ENCODE measurements at places on chromosomes 3 and 15.
A peak's percentile ranks its signal among the peaks of the same experiment; 100 is the strongest.

DNA sequence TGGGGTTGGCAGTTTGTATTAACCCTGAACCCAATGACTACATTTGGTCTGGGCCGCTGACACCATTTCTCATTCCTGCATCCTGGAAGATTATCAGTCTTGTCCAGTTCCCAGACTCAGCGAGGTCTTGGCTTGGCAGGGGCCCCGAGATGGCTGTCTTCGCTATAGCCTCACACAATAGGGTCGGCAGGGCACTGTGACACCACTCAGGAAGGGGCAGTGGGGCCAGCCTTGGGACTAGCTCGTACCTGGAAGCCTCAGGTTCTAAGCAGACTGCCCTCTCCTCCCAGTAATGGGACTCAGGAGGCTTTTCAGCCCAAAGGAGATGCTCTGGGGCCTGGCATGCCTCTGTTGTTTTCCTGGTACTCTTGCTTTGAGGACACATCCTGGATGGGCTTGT is 9.1 kb downstream of the TEX264 start:
- no peak for DNase-seq

- no peak for DNase-seq
Observed at GRCh38 chr15:49148727-49149126, 6.7 kb downstream of the COPS2 start.

- DNase-seq: no peak
Observed at GRCh38 chr3:32046102-32046501, 60.3 kb upstream of the GPD1L start.

- DNase-seq: no peak
Observed at GRCh38 chr3:50339485-50340146, 1.0 kb downstream of the RASSF1 start.

DNA sequence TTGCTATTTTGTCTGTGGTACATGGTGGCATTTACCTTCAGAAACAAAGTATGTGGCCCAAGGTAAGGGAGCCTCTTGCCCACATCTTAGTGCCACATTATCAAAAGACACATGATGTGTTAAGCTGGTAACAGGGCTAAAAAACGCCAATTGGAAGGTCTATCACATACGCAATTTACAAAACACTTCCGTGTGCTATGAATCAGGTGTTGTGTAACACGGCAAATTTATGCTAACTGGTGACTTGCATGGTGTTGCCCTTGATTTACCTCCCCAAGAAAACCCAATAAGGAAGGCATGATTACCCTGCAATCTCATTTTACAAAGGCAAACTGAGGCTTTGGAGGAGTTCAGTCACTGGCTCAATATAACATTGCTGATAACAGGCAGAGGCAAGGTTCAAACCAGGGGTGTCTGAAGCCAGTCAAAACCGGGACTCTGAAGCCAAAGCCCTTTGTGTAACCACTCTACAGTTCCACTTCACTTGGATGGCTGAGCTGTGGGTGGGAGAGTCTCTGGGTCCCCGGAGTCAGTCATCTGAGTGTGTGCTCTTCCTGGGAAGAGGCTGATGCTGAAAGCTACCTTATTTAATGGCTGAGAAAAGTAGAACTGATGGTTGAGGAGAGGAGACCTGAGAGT is 103.9 kb upstream of the BCL6 start:
- no peak for DNase-seq

DNA sequence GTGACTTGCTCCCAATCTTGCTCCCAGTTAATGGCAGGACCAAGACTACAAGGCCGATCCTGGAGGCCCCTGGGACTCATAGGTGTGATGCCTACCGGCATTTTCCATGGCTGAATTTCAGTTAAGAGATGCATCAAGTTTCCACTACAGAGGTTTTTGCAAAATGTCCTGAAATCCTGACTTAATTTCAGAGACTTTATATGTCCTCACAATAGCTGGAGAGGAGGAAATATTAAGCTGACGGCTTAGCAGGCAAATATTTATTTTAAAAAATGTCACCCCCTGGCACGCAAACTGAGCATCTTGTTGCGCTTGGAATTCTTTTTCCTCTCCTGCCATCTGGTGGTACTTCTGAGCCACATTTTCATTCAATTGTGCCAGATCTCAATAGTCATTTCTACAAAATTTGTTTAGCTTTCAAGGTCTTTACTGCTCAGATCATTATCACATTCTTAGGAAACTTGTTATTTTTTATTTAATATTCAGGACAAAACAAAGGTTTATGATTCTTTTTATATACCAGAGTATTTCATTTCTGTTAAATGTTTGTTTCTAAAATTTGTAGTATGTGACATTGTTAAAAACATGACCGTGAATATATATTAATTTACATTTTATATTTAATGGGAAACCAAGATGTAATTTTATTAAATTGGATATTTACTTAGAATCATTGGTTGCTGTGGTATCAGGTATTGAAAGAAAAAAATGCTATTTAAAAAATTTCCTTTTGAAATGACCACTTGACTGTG is 189.2 kb upstream of the THRB start:
- DNase-seq: peak; percentile 3

- no peak for DNase-seq
Observed at GRCh38 chr3:33076952-33077351, 20.0 kb downstream of the GLB1 start.

GRCh38 chr3:171183042-171183441 is 156.5 kb upstream of the SLC2A2 start:
- DNase-seq: no peak

DNA sequence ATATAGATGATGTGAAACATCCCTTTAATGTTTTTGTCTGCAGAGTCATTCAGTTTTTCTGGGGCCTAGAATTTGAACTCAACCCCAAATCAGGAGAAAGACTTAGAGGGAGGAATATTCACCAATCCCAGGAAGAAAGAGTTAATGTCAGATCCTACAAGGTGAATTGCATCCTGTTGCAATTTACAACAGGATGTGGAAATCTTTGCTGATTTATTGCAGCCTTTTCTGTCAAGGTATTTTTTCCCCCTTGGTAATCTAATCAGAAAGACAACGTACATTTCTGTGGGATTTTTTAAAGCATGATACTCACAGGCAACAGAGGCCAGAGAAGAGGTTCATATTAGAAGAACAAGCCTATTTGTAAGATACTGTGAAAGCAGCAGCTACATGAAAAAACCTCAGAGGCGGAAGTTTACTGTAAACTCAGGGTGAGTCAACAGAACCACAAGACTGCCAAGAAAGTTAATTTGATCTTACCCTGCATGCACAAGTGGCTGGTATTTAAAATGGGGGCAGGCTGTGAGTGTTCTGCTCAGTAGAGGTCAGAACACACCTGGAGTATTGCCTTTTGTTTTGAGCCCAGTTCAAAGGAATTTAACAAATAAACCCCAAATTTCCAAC is 531.9 kb downstream of the AGBL1 start:
- no peak for DNase-seq
